Activated CD4-positive, alpha-beta T cell treated with anti-CD3 and anti-CD28 coated beads, Interleukin-2, amount 50 U/mL, for 4 hours (primary cell): ENCODE measurements at places on chromosomes 11 and 22.

DNA sequence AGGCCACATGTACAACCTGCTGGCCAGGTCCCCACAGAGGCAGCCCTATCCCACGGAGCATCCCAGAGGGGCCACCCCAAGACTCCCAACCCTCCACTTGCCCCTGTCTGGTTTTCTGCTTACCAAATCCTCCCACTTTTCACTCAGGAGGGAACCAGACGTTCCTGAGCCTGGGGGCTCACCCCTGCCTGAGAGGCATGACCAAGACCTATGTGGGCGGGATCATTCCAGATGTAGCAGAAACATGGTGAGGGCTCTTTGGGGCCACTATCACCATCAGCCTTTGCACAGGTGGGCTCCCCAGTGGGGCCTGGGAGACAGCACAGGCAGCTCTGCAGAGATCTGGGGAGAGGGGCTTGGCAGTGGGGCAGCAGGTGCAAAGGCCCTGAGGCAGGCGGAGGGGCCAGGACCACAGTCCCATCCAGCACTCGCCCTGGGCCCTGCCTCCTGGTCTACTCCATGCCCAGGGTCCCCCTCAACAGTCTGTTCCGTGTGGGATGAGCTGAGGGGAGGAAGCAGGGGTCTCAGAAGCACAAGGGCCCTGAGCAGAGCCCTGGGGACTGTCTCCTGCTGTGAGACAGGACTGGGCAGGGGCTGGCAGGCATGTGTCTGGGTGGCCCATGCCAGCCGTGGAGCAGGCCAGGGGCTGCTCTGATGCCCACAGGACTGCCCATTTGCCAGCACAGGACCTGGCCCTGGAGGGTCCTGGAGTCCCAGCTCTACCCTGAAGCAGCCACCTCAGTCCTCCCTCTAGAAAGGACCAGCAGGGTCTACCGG, 9.4 kb downstream of the PIM3 start:
- DNase-seq: no peak

GRCh38 chr11:30788849-30789248, 202.7 kb upstream of the MPPED2 start:
- no peak for DNase-seq

GRCh38 chr22:42243802-42244060, 26.7 kb downstream of the TCF20 start:
- DNase-seq: no peak

GRCh38 chr11:133618544-133618943, 86.2 kb upstream of the OPCML start:
- DNase-seq: no peak

- DNase-seq: no peak
These were observed 986 bp downstream of the NLRP10 start for GRCh38 chr11:7964261-7964660.

DNA sequence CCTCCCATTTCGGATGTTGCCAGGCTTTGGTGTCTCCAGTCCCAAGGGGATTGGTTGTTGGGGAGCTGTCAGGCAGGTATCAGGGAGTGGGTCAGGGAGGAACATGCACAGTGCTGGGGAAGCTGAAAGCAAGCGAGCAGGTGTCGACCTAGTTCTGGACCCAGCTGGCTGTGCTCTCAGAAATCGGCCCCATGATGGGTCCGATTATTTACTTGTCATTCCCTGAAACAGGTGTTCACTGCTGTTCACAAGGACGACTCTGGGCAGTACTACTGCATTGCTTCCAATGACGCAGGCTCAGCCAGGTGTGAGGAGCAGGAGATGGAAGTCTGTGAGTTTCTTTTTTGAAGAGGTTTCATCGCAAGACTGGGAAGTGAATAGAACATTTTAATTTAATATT, 76.8 kb downstream of the JAM3 start:
- DNase-seq: no peak

GRCh38 chr11:36540998-36541397, 26.8 kb upstream of the RAG1 start:
- DNase-seq: no peak

- no peak for DNase-seq
These were observed 7.7 kb downstream of the SCO2 start for GRCh38 chr22:50517495-50518260.

DNA sequence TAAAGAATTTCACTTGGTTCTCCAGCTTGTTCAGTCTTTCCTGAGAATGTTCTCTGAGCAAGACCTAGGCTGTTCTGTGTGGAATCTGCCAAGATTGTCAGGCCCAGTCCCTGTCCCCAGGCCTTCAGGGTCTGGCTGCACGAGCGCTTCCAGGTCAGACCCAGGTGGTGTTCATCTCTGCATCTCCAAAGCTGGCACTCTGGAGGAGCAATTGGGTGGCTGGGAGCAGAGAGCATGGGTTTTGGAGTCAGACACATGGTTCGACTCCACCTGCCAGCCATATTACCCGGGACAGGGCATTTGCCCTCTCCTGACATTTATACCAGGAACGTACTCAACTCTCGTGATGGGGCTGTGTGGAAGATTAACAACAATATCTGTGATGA, 8.8 kb downstream of the CD5 start:
- DNase-seq: no peak

DNA sequence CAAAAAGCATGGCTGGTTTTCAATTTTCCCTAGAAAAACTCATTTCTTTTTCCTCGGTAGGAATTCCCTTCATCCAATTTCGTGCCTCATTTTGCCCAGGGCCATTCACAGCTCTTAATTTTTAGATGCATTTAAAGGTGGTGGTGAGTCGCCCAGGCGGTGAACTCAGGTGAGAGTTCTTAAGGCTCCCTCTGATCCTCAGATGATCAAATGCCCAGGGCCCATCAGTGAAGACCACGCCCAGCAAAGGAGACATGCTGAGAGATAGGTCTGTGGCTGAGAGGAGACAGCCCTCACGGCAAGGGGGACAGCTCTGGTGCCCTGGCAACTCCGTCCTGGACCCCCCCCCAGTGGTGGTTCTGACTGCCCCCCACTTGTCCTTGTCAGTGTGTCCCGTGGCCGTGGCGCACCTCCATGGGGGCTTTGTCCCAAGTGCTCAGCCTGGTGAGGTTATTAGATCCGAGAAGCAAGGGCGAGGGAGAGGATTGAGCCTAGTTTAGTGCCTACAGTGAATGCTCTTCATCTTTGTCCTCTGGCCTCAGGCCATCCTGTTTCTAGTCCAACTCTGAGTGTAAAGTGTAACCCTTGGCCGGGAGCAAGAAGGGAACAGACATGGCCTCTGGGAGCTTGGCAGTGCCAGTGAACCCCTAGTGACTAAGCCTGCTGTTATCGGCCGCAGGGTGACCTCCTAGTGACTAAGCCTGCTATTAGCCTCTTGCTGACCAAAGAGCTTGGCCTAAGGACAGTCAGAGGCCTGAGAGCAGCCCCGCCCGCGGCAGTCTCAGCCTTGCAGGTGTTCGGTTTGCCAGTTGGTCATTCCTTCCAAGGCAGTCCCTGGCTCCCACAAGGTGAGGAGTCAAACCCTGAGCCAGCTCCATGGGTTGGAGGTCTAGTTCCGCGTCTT, 83.5 kb downstream of the CTTN start:
- no peak for DNase-seq

DNA sequence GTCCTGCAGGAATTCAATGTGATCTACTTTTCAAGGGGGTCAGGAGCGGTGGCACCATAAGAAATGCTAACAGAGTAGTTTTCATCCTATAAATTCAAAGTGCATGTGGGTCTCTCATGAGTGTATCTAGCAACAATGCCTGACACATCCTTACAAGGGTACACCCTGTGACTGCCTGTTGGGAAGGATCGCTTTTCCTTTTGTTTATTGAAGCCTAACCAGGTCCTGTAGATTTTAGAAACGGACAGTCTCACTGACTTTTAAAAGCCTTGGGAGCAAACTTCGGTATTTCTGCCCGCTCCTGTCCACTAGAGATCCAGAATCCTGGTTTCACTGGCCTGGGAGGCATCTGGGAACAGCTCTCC, 102.4 kb downstream of the MICAL2 start:
- DNase-seq: no peak

GRCh38 chr11:16883174-16883573, 131.0 kb downstream of the PLEKHA7 start:
- no peak for DNase-seq

DNA sequence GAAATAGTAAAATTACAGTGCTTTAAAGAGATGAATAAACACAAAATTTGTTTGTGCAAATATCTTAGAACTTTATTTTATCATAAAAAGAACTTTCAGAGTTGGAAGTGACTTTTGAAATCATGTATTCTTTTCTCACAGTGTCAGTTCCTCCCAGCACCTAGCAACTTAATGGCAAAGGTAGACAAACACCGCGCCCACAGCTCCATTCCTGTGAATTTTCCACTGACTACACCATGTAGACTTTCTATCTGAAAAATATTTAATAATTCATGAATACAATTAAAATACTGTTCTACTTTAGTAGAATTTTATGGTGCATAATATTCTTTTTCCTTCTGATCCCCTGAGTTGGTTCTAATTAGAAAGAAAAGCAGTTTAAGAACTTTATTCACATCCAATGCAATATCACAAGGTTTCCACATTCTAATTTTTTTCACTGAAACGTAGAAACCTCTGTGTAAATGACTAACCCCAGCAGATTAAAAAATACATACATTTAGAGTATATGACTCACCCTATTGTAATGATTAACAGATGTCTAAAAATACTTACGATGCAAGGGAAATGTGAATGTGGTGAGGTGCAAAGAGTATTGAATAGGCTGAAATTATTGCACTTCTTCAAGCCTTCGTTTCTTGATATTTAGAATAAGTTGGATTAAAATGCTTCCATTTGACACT, 218.2 kb upstream of the CCDC179 start:
- DNase-seq: no peak

DNA sequence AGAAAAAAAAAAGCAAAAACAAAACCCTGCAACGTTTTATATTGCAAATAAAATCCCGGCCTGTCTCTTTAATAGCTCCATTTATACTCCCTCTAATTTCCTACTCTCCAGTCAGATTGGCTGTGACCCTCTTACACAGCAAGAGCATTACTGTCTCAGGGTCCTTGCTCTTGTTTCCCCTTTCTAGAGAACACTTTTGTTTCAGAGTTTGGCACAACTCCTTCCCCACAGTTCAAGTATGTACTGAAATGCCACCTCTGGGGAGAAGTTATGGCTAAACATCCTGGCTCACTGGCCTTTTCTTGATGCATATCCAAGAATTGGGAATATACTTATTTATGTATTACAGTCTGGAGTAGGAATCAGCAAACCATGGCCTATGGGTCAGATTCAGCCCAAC, 2.6 kb downstream of the CASP12 start:
- no peak for DNase-seq

DNA sequence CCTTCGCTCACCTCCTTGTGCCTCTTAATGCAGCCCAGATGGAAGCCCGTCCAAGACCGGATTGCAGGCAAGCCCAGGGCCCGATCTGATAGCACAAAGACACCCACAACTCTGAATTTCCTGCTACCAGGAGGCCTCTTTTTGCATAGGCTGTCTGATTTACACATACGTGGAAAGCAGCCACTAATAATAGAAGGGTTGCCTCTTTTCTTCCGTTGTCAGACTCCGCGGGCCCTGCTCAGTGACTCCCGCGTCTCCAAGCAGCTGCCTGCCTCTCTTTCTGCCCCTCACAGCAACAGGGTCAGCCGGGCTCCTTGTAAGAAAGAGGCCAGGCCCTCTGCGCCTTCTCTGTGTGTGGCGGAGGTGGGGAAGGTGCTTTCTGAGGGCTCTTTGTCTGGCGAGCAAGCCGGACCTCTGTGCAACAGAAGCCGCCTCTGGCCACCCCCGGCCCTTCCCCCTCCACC, 26.7 kb downstream of the FLI1 start:
- DNase-seq: no peak

DNA sequence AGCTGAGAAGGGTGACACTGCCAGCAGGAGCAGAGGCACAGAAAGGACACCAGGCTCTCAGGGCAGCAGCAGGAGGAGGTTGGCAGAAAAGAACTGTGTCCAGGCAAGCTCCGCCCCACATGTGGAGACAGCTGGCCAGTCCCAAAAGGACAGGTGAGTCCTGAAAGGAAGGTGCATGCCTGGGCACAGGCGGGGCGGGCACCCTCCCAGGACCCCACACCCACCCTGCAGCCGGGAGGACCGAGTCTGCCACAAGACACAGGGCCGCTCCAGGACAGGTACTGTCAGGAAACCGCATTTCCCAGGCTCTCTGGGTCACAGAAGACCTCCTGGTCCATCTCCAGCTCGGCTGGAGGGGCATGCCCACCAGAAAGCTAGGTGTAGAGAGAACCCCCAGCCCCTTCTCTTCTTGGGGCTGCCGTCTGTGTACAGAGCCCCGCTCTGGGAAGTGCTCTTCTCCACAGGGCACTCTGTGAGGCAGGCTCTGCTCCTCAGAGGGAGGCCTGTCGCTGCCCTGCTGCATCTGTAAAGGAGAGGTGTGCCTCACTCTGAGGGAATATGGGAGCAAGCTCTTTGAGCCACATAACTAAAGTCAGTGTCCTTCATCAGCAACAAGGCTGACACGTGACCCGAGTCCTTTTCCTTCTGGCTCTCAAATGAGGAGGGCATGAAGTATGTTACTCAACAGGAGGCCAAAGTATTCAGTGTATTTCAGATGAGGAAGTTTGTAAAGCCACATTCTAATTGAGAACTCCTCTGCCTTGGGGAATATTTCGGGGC, 50.5 kb downstream of the CLTCL1 start:
- no peak for DNase-seq

GRCh38 chr22:39530116-39530515, 2.4 kb downstream of the RPS19BP1 start:
- no peak for DNase-seq

DNA sequence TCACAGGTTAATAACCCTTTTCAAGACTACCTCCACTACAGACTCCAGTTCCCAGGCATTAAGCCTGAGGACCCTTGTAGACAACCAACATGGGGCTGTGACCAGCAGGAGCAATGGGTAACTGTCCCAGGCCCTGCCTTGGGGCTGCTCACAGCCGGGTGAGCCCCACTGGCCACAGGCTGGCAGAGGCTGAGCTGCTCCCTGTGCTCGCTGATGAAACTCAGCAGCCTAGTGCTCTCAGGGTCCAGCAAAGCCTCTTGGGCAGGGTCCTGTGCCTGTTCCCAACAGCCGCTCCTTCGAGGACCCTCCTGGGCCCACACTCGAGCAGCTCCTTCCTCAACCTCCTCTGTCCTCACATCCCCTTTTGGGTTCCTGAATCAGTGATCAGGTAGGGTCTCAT, 99.8 kb downstream of the VPREB1 start:
- no peak for DNase-seq

GRCh38 chr11:34002420-34002819, 49.1 kb upstream of the CAPRIN1 start:
- DNase-seq: no peak

DNA sequence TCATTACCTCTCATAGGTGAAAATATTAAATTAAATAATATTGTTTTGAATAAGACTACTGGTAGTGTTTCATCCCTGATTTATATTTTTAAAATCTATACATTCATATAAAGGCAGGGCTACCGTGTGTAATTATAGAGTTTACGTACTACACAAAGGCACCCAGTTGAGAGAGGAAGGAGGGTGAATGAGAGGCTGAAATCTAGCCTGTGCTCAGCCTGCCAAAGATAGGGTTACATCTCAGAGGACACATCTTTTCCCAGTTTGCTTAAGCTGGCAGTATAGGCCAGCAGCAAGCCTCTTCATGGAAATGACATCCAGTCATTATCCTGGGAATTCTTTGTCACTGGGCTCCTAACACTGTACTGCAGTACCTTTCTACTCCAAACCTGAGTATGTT, 7.5 kb upstream of the B3GNT6 start:
- no peak for DNase-seq

- no peak for DNase-seq
These were observed 52.9 kb downstream of the DEPDC5 start for GRCh38 chr22:31806751-31807150.
